ENCODE measurements at places on chromosomes 13 and 19.

GRCh38 chr13:48511621-48512230 is 21.2 kb downstream of the RCBTB2 start:
- no peak for DNase-seq

DNA sequence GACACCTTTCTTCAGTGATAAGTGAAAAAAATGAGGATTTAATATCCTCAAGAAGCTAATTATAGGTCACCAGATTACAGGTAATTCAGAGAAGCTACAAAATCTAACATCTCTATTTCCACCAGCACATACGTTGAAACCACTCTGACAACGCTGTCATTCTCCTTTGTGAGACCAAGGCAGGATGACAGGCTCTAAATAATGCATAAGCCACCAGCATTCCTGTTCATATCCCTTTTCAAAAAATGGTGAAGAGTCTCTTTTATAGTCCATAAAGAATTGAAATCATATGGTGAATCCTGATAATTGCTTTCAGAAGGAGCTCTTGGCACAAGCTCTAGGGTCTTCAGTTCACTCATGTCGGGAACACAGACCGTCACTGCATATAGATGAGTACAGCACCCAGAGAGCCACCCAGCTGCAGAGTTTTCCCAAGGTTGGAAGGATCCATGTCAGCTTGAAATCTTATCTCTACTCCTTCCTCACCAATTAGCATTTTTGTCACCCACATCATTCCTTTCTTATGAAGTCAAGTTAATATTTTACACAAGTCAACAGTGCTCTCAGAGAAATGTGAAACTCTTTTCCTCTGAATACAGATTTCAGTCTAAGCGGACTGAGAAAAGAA is 431.4 kb downstream of the TBC1D4 start:
- no peak for DNase-seq

DNA sequence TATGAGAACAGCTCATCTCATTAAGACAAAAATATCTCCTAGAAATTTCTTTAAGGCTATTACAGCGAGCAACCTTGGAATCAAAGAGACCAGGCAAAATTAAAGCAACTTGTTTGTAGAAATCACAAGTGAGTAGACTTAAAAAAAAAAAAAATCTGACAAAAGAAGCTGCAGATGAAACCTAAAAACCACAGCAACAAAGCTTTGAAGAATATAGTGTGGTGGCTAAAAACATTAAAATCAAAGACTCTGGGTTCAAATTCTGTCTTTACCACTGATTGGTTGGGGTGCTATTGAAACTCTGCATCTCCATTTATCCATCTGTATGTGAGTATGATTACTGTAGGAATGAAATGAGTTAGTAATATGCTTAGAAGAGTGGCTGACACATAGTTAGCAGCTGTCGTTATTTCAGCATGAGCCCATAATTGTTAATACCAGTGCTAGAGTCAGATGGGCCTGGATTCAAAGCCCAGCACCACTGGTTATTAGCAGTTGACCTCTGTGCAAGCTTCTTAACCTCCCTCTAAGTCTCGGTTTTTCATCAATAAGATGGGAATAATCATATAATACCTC is 157.6 kb downstream of the FOXO1 start:
- no peak for DNase-seq

- no peak for DNase-seq
These were observed 32.2 kb upstream of the IPO5 start for GRCh38 chr13:97921176-97921816.

- DNase-seq, result peak; percentile 29
These were observed 17.0 kb upstream of the TMEM255B start for GRCh38 chr13:113742000-113742441.

Data from NCI-H2171 (cell line).